ENCODE measurements at places on chromosomes 12 and 14.

DNA sequence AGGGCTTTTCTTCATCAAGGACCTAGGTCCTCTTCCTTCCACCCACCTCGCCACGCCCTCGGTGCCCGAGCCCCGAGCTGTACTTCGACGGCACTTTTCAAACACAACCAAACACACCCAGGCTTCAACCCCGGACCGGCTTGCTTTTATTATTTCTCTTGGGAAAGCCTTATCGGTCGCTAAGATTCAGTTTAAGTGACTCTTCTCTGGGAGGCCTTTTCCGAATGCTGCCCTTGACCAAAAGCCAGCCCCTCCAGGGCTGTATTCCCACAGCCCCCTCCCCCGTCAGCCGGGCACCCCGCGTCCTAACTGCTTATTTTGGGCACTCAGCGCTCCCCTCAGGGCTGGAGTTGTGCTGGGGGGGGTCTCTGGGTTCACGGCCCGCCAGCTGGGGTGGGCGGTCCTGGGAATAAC lies 644 bp upstream of the PPP4R4 start:
- DNase-seq = no peak

DNA sequence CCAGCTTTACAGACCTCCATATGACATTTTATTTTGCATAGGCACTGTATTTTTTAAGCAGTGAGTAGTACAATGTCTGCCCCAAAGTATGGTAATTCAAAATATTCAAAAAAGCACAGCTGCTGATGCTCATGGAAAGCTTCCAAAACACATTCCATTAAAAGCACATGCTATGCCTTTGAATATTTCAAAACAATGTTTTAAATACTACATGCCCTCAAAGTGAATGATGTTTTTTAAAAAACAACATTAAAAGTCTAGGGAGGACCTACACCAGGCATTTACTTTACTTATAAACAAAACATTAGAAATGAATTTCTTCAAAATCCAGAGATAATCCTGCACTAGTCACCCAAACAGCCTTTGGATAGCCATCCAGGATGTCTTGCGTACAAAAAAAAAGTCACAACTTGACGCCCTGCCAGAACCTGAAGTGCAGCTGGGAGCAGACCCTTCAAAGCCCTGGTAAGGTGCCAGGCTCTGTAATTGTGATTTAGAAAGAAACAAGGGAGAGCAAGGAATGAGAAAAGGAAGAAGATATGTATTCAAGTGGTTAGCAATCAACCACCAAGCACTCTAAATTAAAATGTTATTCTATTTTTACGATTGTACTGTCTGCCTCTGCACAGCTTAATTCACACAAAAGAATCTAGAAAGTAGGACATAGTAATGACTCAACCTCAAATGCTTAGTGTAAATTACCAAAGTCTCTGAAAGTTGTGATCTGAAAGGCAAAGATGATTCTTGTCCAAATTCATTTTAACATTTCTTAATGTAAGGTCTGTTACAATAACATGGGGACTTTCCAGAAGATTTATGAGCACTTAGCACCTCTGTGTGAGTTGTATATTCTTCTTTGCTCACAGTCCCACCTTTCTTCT lies 31.9 kb downstream of the CEP83 start:
- DNase-seq = peak; percentile 74

DNA sequence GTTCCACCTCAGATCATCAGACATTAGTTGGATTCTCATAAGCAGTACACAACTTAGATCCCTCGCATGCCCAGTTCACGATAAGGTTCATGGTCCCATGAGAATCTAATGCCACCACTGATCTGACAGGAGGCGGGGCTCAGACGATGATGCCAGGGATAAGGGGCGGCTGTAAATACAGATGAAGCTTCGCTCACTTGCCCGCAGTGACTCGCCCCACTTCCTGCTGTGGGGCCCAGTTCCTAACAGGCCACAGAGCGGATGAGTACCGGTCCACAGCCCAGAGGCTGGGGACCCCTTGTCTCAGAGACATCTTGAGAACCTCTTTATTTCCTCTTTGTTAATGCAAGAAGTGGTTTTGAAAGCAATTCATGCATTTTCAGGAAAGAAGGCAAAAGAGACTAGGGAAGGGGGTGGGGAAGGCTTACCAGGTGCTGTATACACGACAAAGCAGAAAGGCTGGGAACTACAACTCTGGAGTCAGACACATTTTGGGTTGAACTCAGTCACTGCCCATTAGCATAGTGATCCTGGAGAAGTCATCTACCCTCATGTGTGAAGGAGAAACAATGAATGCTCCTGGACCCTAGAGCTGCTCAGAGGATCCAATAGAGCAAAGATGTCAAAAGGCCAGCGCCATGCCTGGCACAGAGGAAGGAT lies 68.7 kb downstream of the EID3 start:
- no peak for DNase-seq

DNA sequence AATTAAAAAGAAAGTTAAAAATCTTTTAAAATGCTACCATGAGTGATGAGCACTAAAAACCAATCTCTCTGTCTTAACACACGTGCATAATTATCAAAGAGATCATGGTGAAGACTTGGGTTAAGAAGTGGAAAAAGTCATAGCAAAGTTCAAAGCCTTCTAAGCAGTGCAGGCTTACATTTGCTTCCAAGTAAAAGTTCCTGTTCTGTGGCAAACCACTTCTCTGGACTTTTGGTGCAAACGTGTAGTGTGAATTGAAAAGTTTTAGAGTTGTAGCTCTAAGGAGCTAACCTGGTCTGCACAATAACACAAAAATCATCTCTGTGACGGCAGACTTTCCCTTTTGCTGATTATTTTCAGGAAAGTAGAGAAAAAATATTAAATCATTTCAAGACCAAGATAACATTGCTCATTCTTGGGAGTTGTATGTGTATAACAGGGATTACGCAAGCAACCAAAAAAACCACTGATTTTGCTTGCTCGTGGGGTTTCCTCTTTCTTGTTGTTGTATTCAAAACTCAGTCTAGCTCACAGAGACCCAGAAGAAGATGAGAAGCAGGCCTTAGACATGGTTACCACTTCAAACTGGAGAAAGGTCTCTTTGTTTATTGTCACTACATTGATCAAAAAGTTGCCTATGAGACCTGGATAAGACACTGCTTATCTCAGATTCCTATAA lies 2.3 kb upstream of the GLIPR1 start:
- DNase-seq = no peak

DNA sequence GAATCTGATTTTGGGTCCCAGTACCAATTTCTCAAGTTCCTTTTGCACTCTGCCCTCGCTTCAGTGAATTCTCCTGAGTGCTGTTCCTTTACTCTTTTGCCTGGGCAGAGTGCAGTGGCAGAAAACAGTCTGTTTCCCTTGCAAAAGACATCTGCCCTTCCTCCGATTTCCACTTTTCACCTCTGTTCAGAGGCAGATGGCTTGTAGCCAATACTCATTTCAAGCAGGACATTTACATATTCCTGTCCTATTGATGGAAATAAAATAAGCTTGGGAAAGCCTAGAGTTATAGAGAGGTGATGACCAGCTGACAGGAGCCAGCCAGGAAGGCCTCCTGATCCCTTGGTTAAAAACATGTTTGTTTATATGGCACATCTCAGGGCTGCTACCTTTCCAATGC lies 111.0 kb downstream of the SLC8A3 start:
- no peak for DNase-seq

DNA sequence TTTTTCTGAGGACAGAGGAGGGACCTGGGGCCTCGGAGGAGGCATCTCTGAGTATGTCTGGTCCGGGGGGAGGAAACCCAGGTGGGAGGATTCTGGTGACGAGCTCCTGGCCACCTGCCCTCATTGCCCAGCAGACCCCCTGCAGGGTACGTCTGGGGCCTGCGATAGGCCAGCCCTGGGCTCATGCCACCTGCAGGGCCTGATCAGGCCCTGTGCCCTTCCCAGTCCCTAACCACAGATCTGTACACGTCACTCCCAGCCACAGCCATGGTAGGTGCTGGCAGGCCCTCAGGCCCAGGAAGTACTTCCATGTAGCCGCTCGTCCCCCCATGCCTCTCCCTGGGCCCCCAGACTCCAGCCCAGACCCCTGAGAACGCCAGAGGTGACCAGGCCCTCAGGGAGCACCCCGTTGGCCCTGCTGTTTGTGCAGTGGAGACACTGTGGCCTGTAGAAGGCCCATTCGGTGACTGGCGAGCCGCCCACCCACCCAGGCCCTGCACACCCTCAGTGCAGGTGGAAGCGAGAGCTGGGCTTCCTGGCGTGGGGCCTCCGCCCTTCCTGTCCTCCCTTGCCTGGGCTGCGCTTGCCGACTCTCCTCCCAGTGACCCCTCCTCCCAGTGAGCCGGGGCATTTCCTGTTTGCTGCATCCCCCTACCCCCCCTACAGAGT lies 5.7 kb downstream of the INF2 start:
- no peak for DNase-seq

GRCh38 chr14:81655423-81656314 lies 122.0 kb upstream of the SEL1L start:
- DNase-seq = no peak

DNA sequence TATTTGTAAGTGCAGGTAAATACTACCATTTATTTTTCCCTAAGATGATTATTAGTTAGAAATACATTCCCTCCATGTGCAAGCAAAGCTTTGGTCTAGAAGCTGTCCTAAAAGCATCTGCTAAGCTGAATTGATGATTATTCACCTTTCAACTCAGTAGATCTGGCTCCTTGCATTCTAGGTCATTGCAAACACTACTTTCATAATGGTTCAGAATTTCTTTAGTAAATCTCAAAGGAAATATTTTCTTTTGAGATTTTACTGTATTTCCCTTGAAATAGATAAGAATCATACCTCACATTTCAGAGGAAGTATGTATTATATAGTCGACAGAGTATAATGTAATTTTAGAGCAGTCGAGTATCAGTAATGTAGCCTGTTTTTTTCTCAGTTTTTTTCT lies 2.4 kb downstream of the ETNK1 start:
- DNase-seq = no peak

DNA sequence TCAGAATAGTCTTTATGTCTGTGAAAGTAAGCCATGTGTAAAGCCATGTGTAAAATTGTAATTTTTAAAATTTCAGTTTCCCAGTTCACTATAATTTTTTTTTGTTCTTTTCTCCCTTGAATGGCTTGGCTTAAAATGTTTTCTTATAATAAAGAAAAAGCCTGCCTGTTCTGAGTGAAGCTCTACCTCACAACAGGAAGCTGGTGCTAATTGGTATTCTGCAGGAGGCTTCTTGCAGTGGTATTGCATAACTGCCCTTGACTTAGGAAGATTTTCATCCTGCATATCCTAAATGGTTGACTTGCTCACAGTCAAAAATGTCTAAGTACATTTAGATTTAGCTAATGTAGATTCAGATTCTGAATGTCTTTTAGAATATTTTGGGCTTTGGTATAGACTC lies 49.5 kb downstream of the ATP2A2 start:
- DNase-seq = no peak

DNA sequence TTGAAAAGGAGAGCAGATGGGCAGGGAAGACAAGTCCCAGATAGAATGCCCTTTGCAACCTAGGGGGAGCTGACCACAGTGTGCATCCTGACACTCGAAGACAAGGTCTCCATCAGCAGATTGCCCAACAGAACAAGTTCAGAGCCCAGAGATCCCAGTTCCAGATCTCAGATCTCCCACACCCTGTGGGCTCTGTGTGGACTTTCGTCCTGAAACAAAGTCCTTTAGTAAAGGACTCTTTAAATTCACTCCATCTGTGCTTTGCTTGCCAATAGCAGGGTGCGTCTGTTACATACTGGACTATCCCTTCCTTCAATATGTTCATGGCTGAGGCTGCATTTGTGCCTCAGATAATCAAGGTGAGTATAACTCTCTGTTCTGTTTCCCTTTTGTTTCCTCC lies 8.7 kb upstream of the C1RL start:
- DNase-seq = no peak

DNA sequence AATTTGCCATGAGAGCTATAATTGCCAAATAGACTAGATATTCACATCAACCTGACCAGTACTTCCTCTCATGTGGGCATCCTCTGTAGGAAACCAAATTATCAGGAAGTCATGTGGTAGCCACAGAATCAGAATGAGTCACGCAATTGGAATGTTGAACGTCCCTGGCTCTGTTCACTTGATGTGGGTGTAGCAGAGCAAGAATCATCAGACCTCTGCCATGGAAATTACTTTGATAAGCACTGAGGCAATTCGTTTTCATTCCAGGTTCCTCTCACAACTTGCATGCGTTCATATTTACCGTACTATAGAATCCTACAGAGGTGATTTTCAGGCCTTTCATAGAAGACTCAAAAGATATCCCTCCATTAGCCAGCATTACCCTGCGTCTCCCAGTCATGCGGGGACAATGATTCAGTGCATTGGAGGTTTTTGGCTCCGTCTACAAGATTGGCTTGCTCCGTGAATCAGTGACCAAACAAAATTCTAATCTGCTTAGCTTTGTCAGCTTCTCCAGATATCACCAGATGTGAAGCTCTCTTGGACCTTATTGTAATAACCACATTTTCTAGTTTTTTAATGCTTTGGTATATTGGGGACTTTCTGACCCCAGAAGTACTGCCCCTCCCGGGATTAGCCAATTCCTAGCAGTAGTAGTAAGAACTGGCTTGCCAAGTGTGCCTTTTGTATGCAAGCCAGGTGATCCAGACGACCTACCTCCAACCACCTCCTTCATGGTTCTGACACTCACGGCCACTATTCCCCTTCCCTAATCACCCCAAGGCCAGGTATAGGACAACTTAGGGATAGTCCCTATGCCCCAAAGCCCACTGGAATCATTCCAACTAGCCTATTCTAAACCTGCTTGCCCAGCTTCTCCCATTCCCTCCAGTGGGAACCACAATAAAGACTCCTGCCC lies 133.4 kb downstream of the KICS2 start:
- DNase-seq = no peak

DNA sequence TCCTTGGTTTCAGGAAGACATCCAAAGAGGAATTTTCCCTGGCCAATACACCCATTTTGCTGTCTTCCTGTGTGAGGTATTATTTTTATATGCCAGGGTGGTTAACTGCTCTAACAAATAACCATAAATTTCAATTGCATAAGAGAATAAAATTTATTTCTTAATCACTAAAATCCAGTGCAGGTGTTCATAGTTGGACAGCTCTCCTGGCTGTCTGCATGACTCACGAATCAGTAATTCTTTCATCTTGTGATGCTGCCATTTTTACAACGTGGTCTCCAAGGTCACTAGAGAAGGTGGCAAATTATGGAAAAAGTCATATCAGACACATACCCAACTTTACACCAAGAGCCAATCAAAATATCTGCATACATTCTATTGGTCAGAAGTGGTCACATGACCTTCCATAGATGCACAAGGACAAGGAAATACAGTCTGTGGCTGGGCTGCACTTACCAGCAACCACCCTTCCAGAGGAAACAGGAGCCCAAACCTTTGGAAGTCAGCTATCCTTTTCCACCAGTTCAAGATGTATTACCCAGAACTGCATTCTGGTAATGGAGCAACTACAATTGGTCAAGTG lies 193.5 kb upstream of the PLEKHG7 start:
- no peak for DNase-seq

DNA sequence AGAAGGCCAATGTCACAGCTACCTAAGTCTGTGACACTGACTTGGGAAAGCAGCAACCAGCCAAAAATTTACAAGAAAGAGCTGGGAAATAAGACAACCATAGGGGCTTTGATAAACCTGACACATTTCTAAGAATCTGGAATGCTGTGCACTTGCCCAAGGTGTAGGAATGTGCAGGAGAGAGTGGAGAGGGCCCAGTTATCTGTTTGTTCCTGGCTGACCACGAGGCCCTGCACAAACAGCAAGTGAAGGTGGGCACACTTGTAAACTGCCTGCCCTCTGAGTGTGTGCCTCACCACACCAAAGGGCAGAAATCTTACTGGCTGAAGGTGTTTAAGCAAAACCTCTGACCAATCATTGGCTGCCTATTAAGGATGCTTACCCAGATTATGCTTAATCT lies 27.3 kb downstream of the DLK1 start:
- no peak for DNase-seq
